Activated naive CD4-positive, alpha-beta T cell treated with anti-CD3 and anti-CD28 coated beads, Interleukin-2, amount 50 U/mL, for 16 hours (primary cell): ENCODE measurements at places on chromosomes 5 and 9.

DNA sequence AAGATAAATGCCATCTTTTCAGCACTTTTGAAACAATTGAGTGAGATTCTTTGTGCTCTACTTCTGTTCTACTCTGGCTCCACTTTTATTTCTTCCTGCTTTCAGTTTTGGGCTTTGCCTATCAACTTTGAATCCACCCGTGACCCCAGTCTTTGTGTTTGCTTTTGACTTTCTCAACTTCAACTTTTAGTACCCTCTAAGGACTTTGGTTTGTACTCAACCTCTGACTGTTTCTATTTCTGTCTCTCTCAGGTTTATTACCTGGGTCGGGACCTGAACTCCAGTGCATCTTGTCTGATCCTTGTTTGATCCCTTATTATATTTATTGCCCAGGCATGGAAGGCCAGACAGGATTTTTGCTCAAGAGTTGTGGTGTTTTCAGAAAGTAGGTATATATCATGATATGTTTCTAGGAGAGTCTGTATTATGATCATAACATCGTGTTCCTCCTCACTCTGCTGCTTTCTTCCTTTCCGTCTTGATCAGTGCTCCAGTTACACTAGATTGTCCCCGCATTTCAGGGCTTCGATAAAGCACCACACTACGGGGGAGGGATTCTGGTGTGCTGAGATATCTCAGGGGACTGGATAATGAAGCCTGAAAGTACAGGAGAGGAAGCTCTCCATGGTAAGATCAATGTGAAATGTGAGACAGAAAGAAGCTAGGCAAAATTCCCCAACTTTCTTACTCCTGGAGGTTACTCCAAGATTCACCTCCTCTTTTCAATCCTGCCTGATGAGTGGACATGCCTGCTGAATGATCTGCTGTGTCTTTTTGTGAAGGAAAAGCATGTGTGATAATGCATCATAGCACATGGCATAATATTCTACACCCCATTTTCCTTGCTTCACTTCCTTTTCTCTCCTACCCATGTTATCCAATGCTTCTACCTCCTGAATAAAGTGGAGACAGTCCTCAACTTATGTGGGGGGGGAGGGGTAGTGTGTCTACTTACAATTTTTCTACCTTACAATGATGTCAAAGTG is 155.5 kb upstream of the GRIN3A start:
- DNase-seq, result no peak

- DNase-seq, result no peak
Observed at GRCh38 chr5:111741278-111741677, 15.7 kb downstream of the NREP start.

GRCh38 chr5:1873243-1873959 is 9.3 kb downstream of the IRX4 start:
- DNase-seq, result no peak

DNA sequence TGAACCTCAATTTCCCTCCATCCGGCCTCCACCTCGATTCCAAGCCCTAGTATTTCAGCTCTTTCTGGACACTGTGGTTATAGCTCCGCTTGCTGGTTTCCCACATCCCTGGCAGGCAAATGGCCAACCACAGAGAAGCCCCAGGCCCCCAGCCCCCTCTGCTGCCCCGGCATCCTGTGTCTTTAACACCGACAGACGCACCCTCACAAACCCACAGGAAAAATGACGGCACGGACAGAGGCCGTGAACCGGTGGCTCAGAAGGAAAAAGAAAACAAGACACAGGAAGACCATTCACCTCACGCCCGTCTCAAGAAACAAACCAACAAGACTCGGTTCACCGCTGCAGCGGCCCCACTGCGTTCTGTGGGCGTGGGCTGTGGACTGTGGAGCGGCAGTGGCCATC is 1.5 kb upstream of the CLIC3 start:
- no peak for DNase-seq

GRCh38 chr5:95988094-95988493 is 26.4 kb upstream of the ELL2 start:
- no peak for DNase-seq

DNA sequence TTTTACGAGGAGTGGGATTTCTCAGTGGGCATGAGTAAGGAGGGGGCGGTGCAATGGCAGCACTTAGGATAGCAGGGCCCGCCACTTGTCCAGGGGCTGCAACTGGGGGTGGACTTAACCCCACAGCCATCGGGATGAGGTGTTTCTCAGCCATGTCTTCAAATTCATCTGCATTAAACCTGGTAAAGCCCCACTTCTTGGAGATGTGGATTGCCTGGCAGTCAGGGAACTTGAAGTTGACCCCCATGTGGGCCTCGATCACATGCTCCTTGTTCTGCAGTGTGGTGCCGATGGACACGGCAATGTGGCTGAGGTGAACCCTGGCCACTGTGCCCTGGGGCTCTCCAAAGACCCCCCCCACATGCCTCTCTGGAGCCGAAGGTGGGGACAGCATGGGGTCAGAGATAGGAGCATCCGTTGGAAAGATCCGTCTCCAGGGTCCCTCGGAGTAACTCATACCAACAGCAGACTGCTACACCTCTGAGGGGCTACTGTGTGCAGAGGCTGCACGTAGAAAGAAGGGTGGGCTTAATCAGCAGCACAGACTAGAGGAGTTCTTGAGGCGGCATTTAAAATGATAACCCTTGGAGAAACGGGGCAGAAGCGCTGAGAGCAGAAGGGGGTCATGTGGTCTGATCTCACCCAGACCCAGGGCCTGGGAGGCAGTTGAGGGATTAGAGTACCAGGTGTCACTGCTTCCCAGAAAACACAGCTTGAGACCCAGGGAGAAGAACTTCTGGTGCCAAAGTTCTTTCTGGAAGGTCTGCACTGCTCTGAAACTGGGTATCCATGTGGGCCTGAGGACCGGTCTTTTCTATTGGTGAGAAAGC is 141.4 kb downstream of the MTX3 start:
- DNase-seq, result no peak

GRCh38 chr5:88540471-88541115 is 271.9 kb upstream of the TMEM161B start:
- no peak for DNase-seq

DNA sequence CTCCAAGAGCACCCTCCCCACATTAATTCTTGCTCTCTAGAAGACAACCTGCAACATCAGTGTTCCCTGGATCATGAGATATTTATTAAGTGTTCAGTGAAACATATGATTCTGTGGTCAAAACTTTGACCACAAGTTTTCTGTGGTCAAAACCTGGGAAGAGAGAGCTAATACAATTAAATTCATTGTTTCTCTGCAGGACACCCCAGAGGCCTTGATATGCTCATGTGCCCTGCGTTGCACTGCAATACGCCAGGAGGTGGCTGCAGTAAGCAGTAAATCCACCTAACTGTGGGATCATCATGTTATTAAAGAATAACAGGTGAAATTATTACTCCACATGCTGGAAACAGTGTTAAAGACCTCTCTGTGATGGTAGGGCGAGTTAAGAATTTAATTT is 109.3 kb upstream of the SPDL1 start:
- DNase-seq, result no peak

DNA sequence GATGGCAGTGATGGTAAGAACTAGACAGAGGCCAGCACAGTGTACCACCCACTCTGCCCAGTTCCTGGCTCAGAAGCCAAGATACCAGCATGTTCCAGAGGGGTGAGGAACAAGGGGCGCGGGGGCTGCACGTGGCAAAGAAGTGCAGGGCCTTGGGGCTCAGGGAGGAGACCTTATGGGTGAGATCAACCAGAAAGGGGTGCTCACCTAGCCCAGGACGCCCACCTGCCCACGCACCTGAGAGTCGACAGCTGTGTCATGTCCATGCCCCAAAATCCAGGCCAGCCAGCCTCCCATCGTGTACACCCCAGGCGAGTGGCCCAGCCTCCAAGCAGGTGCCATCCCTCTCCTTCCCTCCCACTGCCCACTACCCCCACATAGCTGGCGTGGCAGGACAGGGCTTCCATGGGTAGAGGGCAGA is 34.9 kb downstream of the BICD2 start:
- DNase-seq, result no peak

- DNase-seq, result no peak
Observed at GRCh38 chr9:129316281-129317030, 138.4 kb upstream of the IER5L start.
